ENCODE measurements at places on chromosomes 1 and 21. TPM values are rescaled to one million over a fixed set of nuclear protein-coding genes. Genes with fewer than 3 reads are reported as not detected.

Gene RAD54L
- total RNA-seq, result 53.7 TPM

Gene FMO2
- total RNA-seq, result not detected

Gene DISC1
- total RNA-seq, result 1.0 TPM

Gene LYPD8
- not detected for total RNA-seq

Gene TEDDM1
- total RNA-seq, result not detected

Gene CRYAA
- not detected for total RNA-seq

Gene ESRRG
- total RNA-seq, result not detected

Gene ALG14
- total RNA-seq, result 4.4 TPM

Gene SPRR5
- total RNA-seq, result not detected

Gene SLC22A15
- total RNA-seq, result 1.2 TPM

Gene CATSPERE
- 0.24 TPM for total RNA-seq

Gene HLX
- total RNA-seq, result not detected

Gene GNAT2
- 1.5 TPM for total RNA-seq

Gene CYYR1
- total RNA-seq, result not detected

Gene CELA2A
- not detected for total RNA-seq

Gene KDF1
- 0.39 TPM for total RNA-seq

Measured in CD8-positive, alpha-beta memory T cell (primary cell).